ENCODE measurements at places on chromosomes 4 and X.

- DNase-seq, result no peak
Observed at GRCh38 chrX:50671661-50672060, 142.3 kb downstream of the SHROOM4 start.

GRCh38 chrX:103726477-103726876 is 15.8 kb downstream of the TMEM31 start:
- no peak for DNase-seq

GRCh38 chrX:12985331-12985730 is 10.4 kb downstream of the TMSB4X start:
- DNase-seq, result no peak

DNA sequence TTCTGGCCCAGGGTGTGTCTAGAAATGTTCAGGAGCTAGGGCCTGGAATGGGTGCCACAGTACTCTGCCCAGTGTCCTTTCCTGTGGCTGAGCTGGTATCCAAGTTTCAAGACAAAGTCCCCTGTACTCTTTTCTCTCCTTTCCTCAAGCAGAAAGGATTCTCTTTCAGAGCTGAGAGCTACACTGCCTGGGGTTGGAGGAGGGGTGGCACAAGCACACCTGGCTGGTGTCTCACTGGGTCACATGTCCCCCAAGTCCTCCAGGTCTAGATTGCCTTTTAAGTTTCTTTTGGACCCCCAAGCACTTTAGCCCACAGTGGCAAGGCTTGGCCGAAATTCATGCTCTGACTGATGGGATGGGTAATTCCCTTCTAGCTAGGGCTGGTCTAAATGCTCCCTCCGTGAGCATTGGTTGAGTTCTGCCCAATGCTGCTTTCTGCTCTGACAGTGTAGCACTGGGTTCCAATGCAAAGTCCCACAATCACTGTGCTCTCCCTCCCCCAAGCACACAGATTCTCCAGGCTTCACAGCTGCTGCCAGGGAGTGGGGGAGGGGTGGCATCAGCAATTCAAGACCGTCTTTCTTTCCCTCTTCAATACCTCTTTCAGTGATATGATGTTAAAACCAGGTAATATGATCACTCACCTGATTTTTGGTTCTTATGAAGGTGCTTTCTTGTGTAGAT is 47.8 kb downstream of the BEX3 start:
- no peak for DNase-seq

DNA sequence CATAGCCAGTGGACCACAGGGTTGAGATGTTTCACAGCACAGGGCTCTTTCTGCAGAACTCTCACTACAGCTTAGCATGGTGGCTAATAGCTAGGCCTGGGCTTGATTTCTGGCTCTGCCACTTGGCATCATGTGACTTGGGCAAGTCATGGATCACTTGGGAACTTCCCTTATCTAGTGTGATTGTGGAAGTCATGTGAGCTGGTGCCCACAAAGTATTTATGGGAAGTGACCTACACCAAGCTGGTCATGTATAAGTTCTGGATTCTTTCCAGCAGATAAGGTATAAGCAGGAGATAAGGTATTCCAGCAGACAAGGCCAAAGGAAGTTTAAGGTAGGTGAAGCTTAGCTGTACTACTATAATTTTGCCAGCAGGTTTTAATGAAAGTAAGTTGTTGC is 61.0 kb downstream of the REELD1 start:
- DNase-seq, result no peak

GRCh38 chrX:3712051-3712869 is 1.2 kb downstream of the PRKX start:
- DNase-seq, result no peak

- DNase-seq, result peak; percentile 55
Observed at GRCh38 chrX:72268597-72269365, 8.3 kb downstream of the RPS4X start.

- no peak for DNase-seq
Observed at GRCh38 chr4:8500966-8501365, 60.4 kb downstream of the TRMT44 start.

DNA sequence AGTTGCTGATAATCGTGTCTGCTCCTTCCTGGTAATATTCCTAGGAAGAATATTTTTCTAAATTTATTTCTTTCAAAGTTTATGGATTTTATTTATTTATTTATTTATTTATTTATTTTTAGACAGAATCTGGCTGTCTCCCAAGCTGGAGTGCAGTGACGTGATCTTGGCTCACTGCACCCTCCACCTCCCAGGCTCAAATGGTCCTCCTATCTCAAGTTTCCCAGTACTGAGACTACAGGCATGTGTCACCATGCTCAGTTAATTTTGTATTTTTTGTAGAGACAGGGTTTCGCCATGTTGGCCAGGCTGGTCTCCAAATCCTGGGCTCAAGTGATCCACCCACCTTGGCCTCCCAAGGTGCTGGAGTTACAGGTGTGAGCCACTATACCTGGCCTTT is 48.9 kb downstream of the PDLIM5 start:
- no peak for DNase-seq

DNA sequence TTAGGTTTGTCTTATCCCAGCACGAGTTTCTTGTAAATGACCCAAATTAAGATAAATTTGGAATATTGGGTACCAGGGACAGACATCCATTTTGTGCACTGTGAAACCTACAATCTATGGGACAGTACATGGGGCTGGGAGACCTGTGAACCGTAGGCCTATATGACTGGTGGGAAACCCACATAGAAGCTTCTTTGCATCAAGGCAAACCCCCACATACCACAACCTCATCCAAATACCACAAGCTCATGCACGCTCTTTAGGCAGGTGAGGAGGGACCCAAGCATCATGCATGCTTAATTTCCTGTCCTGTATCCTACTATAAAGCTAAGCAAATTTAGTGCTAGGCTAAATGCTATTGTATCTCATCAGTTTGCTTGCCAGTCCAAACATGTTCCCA is 47.8 kb downstream of the NIPAL1 start:
- no peak for DNase-seq

GRCh38 chr4:184384810-184385557 is 89.4 kb downstream of the IRF2 start:
- no peak for DNase-seq

- DNase-seq, result no peak
Observed at GRCh38 chrX:38175139-38175538, 45.5 kb downstream of the SRPX start.

DNA sequence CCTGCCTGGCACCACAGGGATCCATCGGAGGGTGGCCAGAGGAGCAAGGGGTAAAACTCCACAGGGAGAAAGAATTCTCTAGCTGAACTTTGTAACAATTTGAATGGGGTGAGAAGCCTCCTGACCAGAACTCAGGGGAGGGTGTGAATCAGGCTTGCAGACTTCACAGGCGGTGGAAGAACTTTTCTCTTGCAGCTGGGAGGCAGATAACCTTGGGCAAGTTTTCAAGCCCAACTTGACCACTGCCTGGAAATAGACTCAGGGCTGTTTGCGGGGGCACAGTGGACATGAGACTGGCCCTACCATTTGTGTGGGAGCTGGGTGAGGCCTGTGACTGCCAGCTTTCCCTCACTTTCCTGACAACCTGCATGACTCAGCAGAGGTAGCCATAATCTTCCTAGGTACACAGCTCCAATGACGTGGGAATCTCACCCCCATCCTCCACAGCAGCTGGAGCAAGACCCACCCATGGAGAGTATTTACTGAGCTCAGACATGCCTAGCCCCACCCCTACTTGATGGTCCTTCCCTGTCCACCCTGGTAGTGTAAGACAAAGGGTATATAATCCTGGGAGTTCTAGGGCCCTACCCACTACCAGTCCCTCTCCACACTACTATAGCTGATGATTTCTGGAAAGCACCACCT is 210.0 kb upstream of the AGTR2 start:
- no peak for DNase-seq

GRCh38 chr4:39620551-39621313 is 17.9 kb downstream of the SMIM14 start:
- DNase-seq, result no peak

GRCh38 chr4:41174444-41174843 is 39.9 kb downstream of the APBB2 start:
- DNase-seq, result no peak

DNA sequence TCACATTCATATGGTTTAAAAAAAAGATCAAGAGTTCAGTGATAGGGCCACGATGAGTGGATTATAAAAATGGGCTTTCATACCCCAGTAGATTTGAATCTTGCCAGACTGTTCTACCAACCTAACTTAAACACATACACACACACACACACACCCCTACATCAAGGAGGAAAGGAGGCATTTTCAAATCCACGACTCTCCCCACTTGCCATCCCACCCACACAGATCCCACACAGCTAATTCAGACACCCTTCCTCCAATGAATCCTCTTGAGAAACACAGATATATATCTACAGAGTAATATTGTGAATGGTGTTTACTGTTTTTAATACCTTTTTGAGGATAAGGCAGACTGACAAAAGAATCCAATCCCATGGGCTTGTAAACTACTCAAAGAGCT is 16.8 kb downstream of the SUPT20HL1 start:
- DNase-seq, result no peak

DNA sequence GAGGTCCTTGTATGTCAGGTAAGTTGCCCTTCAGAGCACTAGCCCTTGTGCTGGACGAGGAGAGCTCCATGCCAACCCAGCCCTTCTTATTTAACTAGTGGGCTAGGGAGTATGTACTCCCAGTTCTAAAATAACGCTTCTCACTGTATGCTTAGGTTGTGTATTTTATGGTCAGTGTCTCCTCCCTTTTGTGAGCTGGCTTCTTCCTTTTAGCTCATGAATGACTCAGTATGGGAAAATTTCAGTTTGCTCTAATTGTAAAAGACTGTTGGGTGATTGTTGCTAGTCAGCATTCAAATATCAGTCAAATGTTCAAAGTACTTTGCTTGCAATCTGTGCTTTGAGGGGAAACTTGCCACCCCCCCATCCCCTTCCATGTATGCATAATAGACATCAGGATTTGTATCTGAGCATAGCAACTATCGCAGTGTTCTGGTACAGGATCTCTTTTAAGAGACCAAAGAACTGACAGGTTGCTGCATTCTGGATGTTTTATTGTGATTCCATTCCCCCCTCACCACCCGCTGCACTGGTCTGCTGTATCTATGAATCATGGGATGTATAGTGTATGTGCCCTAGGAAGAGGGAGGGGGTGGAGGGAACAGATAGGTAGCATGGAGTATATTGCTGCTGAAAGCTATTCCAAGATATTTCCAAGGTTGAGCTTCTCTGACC is 34.7 kb downstream of the DLG3 start:
- peak; percentile 29 for DNase-seq

- no peak for DNase-seq
Observed at GRCh38 chr4:124322234-124323065, 390.1 kb downstream of the ANKRD50 start.

DNA sequence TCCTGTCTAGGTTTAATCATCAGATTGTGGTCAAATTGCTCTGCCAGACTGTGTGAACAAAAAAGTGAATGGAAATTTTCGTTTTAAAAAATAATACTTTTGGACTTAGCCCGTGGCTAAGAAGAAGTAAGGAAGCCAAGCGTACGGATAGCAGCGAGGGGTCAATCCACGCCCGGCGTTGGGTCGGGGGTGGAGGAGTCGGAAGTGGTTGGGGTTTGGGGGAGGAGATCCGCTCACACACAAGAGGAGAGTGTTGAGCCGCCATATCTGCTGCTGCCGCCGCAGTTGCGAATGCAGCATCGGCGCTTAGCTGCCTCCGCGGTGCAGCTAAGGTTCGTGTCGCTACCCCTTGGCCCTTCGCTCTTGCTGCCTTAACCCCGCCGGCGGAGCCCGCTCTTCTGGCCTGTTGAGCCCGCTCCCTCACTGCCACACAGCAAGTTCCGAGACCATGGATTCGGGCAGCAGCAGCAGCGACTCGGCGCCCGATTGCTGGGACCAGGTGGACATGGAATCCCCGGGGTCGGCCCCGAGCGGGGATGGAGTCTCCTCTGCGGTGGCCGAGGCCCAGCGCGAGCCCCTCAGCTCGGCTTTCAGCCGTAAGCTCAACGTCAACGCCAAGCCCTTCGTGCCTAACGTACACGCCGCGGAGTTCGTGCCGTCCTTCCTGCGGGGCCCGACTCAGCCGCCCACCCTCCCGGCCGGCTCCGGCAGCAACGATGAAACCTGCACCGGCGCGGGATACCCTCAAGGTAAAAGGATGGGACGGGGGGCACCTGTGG is at the start of gene GSPT2:
GSPT2 (plus strand) TSS at position 264 of the 779 bp plus-strand sequence; CDS start at position 449, 185 bp downstream.
- DNase-seq, result peak; percentile 34

- DNase-seq, result no peak
Observed at GRCh38 chr4:14742054-14742453, 260.2 kb upstream of the CPEB2 start.

- no peak for DNase-seq
Observed at GRCh38 chr4:53281438-53281837, 84.4 kb downstream of the SCFD2 start.

DNA sequence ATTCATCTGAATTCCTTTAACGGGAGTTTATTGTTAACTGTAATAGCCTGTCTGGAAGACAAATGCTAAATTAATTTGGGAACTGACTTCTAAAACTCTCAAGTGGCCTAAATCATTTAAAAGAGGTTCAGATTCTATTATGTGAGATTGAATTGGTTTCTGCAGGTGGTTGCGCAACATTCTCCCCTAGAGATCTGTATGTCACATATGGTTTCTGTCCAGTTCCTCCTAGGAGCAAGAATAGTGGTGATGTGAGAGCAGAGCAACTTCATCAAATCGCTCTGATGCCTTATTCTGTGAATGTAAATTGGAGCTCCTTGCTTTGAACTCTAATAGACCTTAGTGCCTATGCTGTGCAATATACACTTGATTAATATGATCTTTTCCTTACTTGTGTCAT is 144.6 kb upstream of the GPR101 start:
- no peak for DNase-seq

DNA sequence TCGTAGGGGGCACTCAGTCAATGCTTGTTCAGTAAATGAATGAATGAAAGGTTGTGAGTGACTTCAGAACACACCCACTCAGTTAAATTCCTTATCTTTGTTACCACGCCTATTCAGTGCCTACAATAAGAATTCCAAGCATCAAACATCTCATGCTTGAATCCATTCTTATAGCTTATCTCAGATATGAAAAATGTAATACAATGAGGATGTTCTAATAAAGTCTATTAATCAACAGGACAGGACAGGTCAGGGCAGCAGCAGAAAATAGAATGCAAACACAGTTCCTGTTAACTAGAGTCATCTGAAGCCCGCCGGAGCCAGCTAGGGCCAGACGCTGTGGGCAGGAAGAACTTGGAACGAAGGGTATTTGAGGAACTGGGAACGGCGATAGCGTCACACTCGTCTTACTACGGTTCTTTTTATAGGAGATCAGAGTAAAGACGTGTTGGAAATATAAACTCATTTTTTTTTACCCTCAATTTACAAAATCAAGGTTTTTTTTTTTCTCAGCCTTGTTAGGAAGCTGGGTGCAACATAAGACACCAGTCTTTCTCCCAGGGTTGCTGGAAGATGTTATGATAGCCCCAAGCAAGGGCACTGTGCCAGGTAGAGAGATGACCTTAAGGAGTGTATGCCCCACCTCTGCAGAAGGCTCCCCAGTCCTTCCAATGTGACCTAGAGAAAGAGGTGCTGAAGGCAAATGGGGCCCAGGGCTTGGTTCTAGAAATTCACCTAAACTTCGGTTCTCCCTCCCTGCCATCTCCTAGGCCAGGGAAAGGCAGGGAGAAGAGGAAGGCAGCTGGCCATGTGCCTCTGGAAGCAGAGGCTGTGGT is 48.3 kb downstream of the SEL1L3 start:
- no peak for DNase-seq

GRCh38 chrX:21933077-21933476 is 7.4 kb upstream of the SMS start:
- DNase-seq, result no peak

- no peak for DNase-seq
Observed at GRCh38 chrX:151750511-151750910, 16.0 kb downstream of the CNGA2 start.
